ENCODE measurements at places on chromosomes 7 and 10.

GRCh38 chr10:14385596-14386593 is 55.2 kb upstream of the FRMD4A start:
- DNase-seq = no peak

- no peak for DNase-seq
These were observed 5.8 kb upstream of the C1GALT1 start for GRCh38 chr7:7176406-7177043.

DNA sequence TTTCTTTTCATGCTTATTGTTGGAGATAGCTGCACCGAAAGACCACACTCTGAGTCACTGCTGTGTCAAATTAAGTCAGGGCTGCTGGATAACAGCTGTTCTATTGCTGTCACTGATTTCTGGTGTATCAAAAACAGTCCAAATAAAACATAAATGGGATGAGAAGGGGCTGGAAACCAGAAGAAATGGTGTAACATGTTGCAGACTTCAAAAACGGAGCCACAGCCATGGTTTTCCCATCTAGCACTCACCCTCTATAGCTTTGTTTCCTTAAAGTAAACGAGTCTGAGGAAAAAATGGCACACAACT is 103.3 kb upstream of the DIP2C start:
- no peak for DNase-seq

- DNase-seq = no peak
These were observed 53.0 kb downstream of the PHYHIPL start for GRCh38 chr10:59229441-59229840.

DNA sequence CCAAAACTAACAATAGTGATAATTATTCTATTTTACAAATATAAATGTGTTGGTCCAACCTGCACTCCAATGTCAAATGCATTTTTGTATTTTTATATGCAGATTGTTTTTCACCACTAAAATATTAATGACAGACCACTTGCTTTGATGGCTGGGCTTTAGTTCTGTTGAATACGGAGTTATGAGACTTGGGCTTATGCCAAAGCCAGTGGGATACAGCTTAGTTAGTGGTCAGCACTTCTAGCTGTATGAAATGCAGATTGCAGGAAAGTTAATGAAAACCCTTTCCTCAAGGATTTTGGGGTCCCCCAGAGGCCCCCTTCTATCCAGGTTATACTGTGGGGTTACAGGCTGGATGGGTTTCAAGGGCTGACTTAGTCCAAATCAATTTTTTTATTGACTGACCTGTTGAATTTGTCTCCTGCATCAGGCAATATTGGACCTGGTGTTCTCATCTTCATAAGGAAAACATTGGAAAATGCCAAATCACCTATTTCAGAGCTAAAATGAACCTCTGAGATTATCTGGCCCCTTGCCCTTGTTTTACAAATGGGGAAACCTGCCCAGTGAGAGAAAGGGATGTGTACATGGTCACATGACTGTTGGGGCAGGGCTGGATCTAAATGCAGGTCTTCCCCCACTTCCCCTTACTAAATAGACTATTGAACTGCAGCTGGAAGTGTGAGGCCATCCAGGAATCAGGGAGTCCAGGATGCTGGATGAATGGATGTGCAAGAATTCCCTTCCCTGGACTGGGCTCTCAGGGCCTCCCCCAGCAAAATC is 1085.3 kb downstream of the KCNMA1 start:
- DNase-seq = no peak

- no peak for DNase-seq
These were observed 89.9 kb upstream of the KIF5B start for GRCh38 chr10:32146166-32146565.

- no peak for DNase-seq
These were observed 118.1 kb downstream of the SRI start for GRCh38 chr7:88101769-88102168.

DNA sequence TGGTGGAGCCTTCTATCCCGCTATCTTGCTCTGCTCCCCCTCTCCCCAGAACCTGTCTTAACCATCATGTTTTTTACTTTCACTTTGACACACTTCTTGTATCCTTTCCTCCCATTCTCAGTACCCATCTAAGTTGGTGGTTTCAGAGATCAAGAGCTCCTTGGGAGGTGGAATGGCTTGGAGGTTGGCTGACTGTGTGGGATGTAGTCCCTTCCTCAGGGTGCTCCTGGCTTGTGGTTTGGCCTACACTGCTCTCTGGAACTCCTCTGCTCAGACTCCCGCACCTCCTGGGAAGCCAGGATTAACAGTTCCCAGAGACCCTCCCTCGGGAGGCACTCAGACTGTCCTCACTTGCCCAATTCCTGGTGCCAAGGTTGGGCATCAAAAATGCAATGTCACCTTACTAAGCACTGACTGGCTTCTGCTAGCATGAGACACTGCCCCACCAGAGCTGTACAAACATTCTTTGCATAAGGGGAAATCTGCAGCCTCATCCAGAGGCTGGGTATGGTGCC is 93.1 kb upstream of the NAMPT start:
- no peak for DNase-seq

GRCh38 chr10:61160253-61160652 is 216.3 kb upstream of the RHOBTB1 start:
- DNase-seq = no peak

- DNase-seq = no peak
These were observed 16.9 kb upstream of the ZNF777 start for GRCh38 chr7:149477494-149478443.

Measured in CD4-positive, alpha-beta T cell (primary cell).